ENCODE measurements at places on chromosomes 3 and 15.
A peak's percentile ranks its signal among the peaks of the same experiment; 100 is the strongest.

GRCh38 chr3:172447611-172448579, at the start of gene GHSR:
Gene GHSR (minus strand): TSS chr3:172448456. CDS start chr3:172448413, 43 bp downstream.
- no peak for DNase-seq

- peak; percentile 53 for DNase-seq
These were observed 429.5 kb downstream of the ZIC1 start for GRCh38 chr3:147838652-147839051.

DNA sequence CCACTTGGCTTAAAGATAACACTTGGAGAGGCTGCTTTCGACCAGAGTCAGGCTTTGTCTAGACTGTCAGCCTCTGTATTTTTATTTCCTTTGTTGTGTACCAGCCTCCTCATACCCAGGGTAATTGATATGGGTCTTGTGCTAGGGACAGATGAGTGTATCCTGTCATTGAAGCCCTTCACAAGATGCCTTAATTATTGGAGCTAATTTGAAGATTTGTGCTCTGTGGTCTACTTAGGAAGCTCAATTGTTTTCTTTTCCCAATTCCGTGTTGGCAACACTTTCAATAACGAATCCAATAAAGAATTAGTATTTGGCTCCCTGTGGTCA, 60.5 kb upstream of the DPH6 start:
- DNase-seq: no peak

GRCh38 chr3:64533617-64534317, 154.0 kb downstream of the ADAMTS9 start:
- peak; percentile 57 for DNase-seq

DNA sequence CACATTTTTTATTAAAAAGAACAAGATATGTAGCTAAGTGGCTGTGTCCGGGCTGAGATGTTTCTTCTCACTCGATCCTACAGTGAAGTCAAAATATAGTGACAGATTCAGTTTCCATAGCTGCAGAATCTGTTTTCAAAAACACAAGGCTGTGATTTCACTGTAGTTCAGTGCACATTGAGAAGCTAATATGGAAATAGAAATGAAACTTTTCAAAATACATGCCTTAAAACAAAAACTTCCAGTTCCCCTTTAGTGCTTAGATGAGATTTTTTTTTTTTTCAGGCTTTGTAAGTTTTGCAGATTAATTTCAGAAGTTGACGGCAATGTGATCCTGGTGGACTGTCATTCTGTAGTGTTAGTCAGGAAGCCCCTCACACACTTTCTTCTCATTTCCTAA, 23.8 kb upstream of the TRAK1 start:
- peak; percentile 41 for DNase-seq

DNA sequence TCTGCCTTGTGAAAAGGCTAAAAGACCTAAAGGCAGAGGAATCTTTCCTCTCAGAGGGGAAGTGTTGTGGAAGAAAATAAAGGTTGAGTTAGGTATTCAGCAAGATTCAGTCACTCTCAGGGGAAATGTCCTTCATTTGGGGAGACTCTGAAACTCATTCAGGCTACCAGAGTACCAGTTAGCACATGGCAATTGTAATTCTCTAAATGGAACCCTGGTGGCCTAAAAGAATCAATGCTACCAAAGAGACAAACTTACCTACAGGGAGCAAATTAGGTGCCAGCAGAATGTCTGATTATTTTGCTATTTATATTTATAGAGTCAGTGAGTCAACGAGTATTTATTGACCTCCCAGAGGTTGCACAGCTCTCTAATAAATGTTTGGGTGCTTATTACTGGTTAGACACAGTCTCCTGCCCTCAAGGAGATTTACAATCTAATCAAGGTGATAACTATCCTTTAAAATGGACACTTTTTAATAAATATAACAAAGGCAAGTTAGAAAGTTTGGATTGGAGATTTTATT, 33.9 kb upstream of the CDIN1 start:
- no peak for DNase-seq

DNA sequence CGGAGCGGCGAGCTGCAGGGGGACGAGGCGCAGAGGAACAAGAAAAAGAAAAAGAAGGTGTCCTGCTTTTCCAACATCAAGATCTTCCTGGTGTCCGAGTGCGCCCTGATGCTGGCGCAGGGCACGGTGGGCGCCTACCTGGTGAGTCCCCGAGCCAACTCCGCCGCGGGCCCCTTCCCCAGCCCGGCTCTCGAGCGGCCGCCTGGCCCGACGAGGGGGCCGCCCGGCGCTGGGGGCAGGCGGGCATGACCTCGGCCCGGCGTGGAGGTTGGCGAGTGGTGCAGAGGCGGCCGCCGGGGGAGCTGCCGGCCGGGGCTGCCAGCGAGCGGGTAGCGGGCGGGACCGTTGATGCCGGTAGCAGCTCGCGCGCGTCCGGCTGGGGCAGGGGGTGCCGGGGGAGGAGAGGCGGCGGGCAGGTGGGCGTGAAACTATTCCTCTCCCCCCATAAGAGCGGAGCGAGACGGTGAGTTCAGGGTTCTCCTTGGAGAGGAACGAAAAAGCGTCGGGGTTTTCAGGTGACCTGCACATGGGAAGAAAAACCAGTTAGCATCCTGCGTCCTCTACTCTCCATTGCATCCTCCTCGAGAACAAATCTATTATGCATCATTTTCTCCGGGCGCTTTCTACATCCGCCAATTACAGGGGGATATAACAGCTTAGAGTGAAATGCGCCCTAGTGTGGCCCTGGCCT, 585 bp downstream of the SLCO3A1 start:
- peak; percentile 49 for DNase-seq

DNA sequence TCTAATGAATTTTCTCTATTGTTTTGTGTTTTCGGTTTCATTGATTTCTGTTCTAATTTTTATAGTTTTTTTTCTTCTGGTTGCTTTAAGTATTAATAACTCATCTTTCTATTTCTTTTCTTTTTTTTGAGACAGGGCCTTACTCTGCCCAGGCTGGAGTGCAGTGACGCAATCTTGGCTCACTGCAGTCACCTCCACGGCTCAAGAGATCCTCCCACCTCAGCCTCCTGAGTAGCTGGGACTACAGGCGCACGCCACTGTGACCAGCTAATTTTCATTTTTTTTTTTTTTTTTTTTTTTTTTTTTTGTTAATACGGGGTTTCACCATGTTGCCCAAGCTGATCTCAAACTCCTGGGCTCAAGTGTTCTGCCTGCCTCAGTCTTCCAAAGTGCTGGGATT, 14.5 kb downstream of the KBTBD8 start:
- DNase-seq: no peak

DNA sequence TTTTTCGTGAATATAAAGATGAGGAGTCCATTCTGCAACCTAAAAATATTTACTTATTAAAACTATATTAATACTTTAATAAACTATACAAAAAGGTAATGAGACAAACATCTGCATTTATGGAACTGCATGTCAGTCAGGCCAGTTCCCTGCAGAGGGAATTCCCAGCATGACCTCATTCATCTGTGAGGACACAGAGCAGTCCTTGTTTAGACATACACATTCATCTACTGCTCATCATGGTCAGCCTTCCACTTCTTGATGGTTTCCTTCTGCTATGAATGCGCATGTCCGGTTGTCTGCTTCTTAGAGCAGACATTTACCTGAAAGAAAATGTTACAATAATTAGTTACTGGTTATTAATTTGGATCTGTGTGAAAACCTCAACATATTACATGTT, 3.3 kb upstream of the ACTR8 start:
- no peak for DNase-seq

GRCh38 chr15:35669432-35670045, 123.6 kb upstream of the DPH6 start:
- DNase-seq: no peak

DNA sequence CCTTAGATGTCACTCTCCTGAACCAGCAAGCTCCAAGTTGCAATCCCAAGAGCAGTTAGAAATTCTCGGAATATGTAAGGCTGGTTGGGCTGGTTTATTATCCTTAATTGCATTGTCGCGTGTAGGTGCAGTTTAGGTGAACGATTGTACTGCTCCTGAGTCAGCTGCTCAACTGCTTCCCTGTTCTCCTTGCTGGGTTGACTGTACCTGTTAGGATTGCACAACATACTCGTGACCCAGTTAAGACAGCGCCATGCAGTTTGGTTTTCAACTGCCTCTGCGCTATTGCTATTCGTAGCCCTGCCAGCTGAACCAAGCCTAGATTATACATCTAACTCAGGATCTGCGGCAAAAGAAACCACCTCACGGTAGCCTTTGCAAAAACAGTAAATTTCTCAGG, 41.0 kb downstream of the BCL2L10 start:
- no peak for DNase-seq

- no peak for DNase-seq
These were observed 320.3 kb downstream of the GAP43 start for GRCh38 chr3:115943579-115943978.

DNA sequence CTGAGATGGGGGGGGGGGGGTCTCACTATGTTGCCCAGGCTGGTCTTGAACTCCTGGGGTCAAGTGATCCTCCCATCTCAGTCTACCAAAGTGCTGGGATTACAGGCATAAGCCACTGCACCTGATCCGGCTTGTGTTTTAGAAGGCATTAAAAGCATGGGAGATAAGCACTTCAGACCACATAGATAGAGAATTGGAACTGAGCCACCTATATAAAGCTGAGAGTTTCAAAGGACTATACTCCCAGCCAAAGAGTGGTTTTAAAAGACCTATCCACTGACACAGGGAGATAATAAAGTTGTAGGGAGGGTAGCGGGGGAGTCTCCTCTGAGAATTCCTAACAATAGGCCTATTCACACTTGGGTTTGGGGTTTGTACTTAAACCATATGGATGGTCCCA, 34.8 kb downstream of the DENND4A start:
- DNase-seq: no peak
